ENCODE measurements at places on chromosomes 2 and 18. TPM values are rescaled to one million over a fixed set of nuclear protein-coding genes. Genes with fewer than 3 reads are reported as not detected.

SEC11C gene
- polyA plus RNA-seq, result 83.3 TPM

ICA1L gene
- polyA plus RNA-seq, result 12.8 TPM

CCDC141 gene
- polyA plus RNA-seq, result 0.41 TPM

HOXD12 gene
- polyA plus RNA-seq, result 0.24 TPM

GREB1L gene
- 2.8 TPM for polyA plus RNA-seq

KCNS3 gene
- 8.1 TPM for polyA plus RNA-seq

NAT8 gene
- polyA plus RNA-seq, result 27.5 TPM

NT5DC4 gene
- not detected for polyA plus RNA-seq

KLHL14 gene
- 26.8 TPM for polyA plus RNA-seq

TM4SF20 gene
- polyA plus RNA-seq, result 0.12 TPM

PARD3B gene
- 36.3 TPM for polyA plus RNA-seq

LINC00305 gene
- polyA plus RNA-seq, result 3.4 TPM

C1QL2 gene
- polyA plus RNA-seq, result not detected

IL36RN gene
- polyA plus RNA-seq, result not detected

TNFAIP6 gene
- 2.0 TPM for polyA plus RNA-seq

EN1 gene
- not detected for polyA plus RNA-seq

NEURL3 gene
- polyA plus RNA-seq, result 6.6 TPM

TNS1 gene
- 58.0 TPM for polyA plus RNA-seq

SLC5A7 gene
- polyA plus RNA-seq, result 0.64 TPM

KRTCAP3 gene
- 5.6 TPM for polyA plus RNA-seq

COL4A4 gene
- polyA plus RNA-seq, result 53.8 TPM

Data from right renal cortex interstitium (tissue), 3 donors.